ENCODE measurements at places on chromosomes 4 and X.

GRCh38 chr4:8777320-8778196 lies 94.1 kb downstream of the HMX1 start:
- no peak for DNase-seq

- no peak for DNase-seq
These were observed 5.7 kb downstream of the CYBB start for GRCh38 chrX:37785569-37785968.

DNA sequence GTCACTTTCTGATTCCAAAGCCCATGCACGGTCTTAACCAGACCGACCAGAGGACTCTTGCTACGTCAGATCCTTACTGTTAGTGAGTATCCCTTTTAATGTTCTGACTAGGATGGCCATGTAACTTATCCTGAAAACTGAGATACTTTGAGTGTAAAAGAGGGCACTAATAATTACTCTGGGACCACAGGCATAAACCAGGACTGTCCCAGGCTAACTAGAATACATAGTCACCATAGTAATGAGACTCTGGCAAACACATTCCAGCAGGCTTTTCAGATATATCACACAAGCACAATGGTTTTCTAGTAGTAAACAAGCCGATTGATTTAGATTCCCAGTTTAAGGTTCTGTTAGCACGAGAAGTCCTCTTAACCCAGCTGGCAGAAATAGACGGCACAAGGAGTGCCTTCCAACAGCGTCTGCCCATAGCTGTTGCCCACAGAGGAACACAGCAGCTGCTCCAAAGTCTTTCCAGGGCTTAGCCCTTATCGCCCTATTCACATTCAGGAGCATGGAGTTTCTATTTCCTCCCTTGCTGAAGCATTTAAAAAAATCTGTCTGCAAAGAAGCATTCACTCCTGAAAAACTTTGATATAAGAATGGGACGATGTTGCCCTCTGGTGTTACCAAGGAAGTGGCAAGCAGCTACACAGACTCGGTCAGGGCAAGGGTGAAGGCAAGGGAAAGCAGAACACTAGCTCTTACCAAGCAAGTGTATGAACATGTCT lies 92.4 kb downstream of the CXCL13 start:
- peak; percentile 13 for DNase-seq

DNA sequence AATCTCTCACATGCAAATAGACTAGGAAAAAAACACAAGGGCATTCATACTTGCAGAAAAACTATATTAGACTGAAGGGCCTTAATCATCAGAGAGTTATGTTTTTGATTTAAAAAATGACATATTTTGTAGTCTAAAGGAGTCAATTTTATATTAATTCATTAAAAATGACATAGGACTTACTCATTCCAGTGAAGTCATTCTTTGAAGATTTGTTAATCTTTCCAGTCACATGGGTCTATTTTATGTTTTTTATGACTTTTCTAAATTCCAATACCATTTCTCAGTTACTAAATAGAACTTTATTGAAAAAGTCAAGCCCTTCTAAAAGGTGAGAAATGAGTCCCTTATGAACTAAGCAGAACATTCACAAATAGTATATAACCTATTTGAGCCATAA lies 743.8 kb upstream of the INTU start:
- no peak for DNase-seq

DNA sequence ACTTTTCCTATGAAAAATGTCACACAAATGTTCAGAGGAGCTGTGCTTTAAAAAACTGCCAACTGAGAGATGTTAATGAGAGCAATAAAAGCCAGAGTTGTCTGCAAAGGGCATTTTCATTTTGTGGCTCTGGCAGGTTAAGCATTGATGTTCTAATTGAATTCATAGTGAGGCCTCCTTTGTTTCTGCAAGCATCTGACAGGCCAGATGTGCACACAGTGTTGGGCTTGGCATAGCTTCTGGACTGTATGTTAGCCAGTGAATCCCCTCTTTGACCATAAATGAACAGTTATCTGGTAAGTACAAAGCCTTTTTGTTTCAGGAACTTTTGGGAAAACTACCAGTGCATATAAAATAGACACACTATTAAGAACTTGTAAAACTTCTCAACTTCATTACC lies 81.9 kb downstream of the JADE3 start:
- no peak for DNase-seq

DNA sequence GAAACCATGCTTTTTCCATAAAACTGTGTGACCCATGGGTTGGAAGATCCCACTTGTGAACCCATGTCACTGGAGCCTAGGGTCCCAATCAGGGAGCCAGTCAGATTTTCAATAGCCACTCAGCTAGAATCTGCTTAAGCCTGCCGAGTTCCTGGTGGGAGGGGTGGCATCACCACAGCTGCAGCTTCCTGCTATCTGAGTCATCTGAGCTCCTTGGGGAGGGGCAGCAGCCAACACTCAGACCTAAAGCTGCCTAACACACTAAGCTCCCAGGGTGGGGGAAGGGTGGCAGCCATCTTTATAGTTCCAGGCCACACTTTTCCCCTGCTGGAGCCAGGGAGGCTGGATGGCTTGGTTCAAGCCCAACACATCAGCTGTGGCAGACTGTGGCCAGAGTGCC lies 350.1 kb downstream of the C4orf33 start:
- DNase-seq = peak; percentile 43

DNA sequence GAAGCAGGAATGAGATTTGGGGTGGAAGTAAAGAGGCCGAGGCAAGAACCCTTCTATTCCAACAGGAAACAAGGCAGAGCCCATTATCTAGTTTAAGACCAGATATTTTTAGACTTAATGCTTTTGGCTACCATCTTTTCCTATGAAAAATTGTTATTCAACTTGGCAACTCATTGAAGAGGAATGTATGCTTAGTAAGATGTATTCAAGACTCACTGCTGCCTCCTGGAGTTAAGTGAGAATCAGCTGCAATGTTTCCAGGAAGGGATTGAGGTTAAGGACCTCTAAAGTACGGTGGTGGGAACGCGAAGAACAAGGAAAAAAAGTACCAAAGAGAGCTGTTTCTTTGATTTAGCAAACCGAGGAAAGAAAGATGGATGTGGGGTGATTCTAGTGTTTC lies 89.1 kb downstream of the RAPGEF2 start:
- no peak for DNase-seq

DNA sequence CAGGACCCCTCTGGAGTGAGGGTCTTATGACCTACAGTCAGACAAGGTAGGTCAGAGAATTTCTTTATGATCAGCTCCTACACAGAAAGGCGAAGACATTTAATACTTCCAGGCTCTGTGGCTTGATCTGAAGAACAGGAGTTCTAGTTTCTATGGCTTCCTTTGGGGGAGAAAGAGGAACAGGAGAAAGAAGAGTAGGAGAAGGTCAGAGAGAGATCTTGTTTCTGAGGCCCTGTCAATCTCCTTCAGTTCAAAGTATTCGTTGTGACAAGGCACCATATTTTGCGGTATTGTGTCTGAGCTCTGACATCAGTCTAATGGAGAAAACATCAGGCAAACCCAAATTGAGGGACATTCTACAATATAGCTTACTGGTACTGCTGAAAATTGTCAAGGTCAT lies 16.7 kb downstream of the TMSB4X start:
- DNase-seq = no peak

- peak; percentile 65 for DNase-seq
These were observed 16.4 kb upstream of the RUFY3 start for GRCh38 chr4:70705183-70706043.

GRCh38 chr4:95095348-95095974 lies 337.7 kb downstream of the BMPR1B start:
- peak; percentile 57 for DNase-seq

DNA sequence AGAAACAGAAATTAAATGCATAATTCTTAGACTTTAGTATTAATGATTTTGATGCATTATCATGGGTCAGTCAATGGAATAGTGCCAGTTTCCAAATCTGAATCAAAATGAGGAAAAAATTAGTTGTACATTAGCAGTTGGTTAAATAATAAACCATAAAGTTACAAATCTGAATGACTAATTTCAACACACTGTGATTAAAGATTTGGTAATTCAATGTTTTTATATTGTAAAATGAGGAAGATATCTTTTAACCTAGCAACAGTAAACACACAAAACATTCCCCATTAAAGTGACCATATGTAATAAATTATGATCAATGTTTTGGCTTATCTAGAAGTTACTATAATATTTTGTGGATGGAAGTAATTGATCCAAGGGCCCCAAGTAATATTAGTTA lies 1.6 kb downstream of the FBXO8 start:
- DNase-seq = no peak

DNA sequence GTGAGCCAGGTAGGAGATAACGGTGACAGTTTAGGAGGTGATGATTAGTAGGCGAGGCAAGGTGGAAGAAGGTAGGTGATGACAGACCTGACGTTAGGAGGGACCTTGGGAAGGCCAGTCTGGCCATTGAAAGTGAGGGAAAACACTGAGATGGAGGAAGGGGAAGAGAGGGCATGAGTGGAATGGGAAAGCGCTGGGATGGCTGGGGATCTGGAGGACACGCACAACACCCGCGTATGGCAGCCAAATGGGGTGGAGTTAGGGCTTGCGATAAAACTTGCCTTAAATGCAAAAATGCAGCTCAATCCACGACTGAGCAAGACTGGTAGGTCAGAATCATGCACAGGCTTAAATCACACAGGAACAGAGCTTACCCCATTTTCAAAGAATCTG lies 605 bp upstream of the CDKL2 start:
- DNase-seq = no peak

GRCh38 chrX:148146121-148146520 lies 165.0 kb downstream of the FMR1NB start:
- DNase-seq = no peak

DNA sequence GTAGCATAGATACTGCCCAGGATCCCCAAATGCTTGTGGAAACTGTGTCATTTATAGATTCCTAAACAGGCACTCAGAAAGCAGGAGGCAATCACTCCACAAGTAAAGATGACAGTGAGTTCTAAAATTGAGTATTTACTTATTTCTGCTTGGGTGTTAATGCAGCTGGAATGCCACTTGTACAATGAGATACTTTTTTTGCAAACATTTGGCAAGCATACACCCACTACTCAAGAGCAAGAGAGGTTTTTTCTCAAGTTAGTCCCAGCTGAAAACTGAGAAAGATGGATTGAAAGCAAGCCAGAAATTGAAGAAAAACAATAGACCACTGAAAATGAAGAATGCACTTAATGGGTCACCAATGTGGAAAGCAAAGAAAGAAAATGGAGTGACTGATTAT lies 22.5 kb downstream of the GABRA3 start:
- DNase-seq = no peak

DNA sequence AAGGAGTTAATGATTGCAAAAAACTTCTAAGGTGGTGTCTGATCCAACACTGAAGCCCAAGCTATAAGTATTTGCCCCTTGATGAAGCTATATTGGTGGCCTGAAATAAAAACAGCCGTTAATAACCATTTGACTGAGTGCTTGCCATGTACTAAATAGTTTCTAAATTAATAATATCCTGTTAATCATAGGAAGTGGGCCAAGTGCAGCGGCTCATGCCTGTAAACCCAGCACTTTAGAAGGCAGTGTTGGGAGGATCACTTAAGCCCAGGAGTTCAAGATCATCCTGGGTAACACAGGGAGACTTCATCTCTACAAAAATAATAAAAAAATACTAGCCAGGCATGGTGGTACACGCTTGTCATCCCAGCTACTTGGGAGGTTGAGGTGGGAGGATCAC lies 8.3 kb downstream of the NDP start:
- DNase-seq = no peak

- no peak for DNase-seq
These were observed 90.7 kb downstream of the NSUN7 start for GRCh38 chr4:40840255-40840984.

DNA sequence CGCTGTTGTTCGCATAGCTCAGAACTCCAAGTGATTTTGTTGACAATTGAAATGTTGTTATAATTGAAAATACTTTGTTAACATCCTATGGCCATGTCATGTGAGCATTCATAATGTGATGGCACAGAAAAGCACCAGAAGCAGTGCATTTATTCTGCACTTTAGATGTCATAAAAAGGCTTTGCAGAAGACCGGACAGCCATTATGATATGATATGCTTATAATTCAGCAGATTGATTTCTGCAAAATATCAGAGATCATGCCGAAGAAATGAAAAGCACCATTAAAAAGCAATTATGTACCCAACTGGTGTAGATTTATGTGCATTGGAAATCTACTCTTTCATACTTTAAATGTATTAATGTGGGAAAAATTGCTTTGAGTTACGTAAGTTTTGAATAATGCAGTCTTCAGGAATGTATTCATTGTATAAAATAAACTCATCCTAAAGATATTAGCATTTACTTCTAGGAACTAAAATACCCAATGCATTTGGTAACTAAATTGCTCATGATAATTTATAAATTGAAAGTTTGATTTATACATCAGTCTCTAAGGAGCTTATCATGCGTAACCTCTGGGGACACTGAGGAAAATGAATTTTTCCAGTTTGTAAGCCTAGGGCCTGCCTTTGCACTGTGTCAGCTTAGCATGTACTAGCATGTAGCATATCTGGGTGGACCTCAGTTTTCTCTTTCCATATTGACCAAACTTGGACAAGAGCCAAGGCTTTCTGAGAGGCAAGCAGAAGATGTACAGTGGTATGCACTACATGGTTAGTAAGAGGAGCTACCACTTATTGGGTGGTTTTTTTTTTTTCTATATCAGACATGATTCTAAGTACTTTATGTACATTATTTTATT lies 43.6 kb downstream of the TLR10 start:
- no peak for DNase-seq

GRCh38 chrX:123924186-123924585 lies 37.3 kb upstream of the STAG2 start:
- DNase-seq = no peak

DNA sequence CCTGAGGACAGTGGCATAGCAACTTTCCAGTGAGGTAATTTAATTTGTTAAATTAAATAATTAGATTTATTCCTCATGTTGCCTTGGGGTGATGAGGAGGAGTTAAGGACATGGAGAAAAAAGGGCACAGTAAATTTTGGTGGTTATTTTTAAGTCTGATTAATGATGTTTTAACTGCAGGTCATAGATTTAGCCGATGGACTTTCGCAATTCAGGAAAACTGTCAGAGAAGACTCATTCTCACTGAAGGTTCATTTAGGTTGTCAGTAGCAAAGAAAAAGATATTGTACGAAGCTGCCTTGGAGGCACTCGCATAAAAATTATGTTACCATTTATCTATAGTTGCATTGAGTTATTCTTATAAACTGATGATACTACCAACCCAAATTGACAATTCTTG lies 164.2 kb upstream of the PITX2 start:
- DNase-seq = no peak

All from SK-N-DZ (cell line).